ENCODE measurements at places on chromosomes 5 and 9.
A peak's percentile ranks its signal among the peaks of the same experiment; 100 is the strongest.

GRCh38 chr5:158700231-158701006, 399.3 kb downstream of the EBF1 start:
- DNase-seq = no peak

DNA sequence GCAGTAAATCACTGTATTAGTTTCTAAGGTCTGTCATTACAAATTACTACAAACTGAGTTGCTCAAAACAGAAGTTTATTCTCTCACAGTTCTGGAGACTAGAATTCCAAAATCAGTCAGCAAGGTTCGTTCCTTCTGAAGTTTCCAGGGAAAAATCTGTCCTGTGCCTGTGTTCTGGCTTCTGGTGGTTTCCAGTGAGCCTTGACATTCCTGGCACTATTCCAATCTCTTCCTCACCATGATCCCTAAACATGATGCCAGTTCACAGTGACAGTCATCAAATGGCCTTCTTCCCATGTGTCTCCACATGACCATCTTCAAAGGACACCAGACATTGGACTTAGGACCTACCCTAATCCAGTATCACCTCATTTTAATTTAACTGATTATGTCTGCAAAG, 351.4 kb downstream of the PLK2 start:
- no peak for DNase-seq

- DNase-seq = no peak
These were observed 256.7 kb downstream of the PARP8 start for GRCh38 chr5:50922942-50923767.

GRCh38 chr5:126339215-126339805, 83.9 kb upstream of the GRAMD2B start:
- DNase-seq = peak; percentile 10

DNA sequence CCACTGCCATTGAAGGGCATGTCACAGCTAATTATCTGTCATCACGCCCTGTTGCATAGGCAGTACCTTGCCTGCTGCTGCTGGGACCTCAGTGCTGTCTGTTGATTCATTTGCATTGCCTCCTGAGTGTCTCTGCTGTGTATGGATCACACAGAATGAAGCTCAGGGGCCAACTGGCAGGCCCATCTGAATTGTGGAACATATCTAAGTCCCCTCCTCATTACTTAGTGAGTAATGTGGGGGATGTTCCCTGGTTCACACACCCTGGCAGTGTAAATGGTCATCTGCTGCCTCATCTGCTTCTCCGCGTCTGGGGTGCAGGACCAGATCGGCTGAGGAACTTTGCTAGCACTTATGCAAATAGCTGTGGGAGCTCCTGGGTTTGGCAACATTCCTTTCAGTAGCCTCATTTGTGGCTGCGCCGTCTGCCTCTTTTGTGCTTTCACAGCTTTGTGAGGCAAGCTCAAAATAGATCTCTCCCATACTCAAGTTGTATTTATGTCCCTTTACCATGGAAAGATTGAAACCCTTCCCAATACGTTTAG, 25.4 kb downstream of the TYRP1 start:
- no peak for DNase-seq

GRCh38 chr5:55470282-55470681, 64.5 kb downstream of the PLPP1 start:
- no peak for DNase-seq

DNA sequence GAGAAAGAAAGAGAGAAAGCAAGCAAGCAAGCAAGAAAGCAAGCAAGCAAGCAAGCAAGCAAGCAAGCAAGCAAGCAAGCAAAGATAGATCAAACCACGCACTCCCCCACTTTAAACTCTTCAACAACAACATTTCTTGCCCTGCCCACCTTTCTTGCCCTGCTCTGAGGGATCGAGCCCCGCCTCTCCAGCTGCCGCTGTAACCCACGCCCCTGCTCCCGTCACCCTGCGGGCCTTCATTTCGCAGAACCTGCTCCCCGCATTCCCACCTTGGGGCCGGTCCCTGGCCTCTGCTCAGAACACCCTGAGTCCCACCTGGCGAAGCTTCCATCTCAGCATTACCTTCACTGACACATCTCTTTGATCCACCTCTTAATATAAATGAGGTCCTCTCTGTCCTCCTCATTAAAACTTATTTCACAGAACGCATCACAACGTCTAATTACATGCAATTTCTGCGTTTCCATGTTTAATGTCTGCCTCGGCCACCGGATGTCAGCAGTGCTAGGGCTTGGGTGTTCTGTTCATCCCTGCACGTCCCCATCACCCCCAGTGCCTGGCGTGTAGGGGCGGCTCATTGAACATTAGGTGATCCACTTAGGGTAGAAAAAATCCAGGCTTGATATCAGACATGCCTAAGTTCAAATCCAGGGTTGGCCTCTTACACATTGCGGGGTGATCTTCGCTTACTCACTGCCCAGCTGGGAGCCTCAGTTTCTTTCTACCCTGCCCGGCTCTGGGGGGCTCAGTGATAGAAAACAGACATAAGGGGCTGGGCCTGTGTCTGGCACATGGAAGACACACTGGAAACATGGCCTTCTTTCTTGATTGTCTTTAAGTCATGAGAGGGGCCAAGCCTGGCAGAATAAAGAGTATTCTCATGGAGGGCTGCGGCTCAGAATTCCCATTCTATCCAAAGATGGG, 187.6 kb downstream of the DAB2IP start:
- DNase-seq = no peak

DNA sequence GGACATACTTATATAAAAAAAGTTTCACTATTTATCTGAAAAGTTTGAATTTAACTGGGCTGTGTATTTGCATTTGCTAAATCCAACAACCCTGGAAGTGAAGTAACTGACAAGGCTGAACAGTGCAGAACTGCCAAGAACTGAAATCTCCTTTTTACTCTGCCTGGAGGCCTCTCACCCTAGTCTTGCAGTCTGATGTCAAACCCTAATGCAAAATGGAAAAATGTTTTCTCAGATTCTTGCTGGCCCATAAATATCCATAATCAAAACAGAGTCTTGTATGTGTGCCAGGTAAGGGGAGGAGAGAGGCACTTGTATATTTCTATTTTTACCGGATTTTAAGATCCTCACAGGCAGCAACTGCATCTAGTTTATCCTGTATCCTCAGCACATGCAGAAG, 432.7 kb upstream of the KLF4 start:
- no peak for DNase-seq

- DNase-seq = no peak
These were observed 345.1 kb downstream of the SPATA31D1 start for GRCh38 chr9:82333671-82334070.

DNA sequence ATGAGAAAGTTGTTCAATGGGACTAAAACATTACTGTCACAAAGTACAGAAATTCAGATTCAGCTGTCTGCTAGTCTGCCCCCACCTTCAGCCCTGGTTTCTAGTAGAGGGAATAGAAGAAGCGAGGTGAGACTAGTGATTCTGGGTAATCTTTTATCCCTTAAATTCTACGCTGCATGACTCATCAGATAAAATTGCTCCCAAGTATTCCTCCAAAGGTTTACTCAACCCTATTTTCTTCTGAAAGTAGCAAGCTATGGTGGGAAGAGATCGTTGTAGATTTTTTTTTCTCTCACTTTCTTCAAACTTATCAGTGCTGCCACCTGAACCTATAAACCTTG, 318.9 kb upstream of the RIOK2 start:
- DNase-seq = no peak

- DNase-seq = no peak
These were observed 11.6 kb downstream of the SSBP2 start for GRCh38 chr5:81739291-81739690.

DNA sequence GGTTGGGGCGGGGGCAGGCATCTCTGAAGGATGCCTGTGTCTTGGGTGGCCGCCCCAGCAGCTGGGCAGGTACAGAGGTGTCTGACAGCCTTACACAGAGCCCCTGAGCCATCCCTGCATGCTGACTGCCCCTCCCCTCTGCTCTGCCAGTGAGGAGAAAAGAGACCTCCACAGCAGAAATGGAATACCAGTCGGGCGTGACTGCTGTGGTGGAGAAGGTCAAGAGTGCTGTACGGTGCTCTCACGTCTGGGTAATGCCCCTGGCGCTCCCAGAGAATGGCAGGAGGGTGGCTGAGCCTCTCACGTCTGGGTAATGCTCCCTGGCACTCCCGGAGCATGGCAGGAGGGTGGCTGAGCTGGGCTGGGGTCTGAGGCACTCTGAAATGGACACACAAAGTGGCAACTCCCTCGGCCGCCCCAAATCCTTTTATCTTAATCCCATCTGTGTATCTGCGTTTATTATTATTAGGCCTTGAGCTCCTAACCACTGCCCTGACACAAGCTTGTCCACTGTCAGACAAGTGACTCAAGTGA, 2.5 kb upstream of the RABL6 start:
- DNase-seq = no peak

DNA sequence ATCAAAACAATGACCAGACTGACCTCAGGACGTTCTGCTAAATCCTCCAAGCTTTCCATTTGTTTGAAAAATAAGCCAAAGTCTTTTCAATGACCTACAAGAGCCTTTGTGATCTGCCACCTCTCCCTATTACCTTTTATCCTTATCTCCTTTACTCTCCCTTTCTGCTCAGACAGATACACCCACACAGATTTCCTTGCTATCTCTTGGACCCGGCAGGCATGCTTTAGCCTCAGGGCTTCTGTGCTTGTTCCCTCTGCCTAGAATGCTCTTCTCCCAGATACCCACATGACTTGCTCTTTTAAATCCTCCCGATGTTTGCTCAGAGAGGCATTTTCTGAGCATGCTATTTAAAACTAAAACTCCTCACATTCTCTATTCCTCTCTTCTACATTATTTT, 8.9 kb upstream of the ELOVL7 start:
- DNase-seq = no peak

- no peak for DNase-seq
These were observed 140.4 kb upstream of the WWC1 start for GRCh38 chr5:168151041-168151440.

- no peak for DNase-seq
These were observed 42.3 kb downstream of the FGF1 start for GRCh38 chr5:142643634-142644033.

- DNase-seq = no peak
These were observed 48.6 kb upstream of the TLE1 start for GRCh38 chr9:81737871-81738507.

GRCh38 chr5:121279801-121280200, 571.9 kb upstream of the FTMT start:
- no peak for DNase-seq

DNA sequence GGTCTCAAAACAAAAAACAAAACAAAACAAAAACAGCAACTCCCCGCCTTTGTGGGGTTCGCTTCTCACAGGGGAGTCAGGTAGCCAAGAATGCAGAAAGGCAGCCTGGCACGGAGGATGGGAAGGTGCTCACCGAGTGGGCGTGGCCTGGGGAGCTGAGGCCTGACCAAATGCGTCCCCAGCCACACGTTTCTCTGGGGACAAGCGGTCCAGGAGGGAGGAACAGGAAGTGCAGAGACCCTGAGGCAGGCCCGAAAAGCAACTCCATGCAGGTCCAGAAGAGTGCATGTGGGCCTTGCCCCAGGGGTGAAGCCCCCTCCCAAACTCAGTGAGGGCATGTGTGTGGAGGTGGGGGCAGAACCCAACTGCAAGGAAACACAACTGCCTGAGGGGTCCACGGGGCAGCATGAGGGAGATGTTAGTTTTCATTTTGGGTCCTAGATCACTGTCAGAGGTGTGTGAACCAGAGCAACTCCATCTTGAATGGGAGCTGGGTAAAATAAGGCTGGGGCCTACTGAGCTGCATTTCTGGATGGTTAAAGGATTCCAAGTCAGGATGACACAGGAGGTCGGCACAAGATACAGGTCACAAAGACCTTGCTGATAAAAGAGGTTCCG, 2.6 kb upstream of the UAP1L1 start:
- DNase-seq = no peak

- DNase-seq = no peak
These were observed 211.1 kb upstream of the TRIM32 start for GRCh38 chr9:116476002-116476401.

DNA sequence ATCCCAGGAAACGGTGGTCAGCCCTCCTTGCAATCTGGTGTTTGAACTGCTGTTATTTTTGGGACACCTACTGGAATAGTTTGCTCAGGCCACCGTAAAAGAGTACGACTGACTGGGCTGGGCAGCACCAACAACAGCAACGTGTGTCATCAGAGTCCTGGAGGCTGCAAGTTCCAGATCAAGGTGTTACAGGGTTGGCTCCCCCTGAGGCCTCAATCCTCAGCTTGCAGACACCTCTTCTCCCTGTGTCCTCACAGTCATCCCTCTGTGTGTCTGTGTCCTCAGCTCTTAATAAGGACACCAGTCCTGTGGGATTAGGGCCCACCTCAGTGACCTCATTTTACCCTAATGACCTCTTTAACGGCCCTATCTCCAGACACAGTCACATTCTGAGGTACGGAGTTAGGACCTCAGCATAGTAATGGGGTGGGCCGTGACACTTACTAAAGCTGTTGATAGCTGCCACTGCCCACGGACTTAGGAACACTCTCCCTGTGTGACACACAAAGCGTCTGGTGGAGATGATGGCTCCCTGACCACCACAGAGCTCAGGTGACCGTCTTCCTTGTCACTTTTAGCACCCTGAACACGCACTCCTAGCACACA, 16.8 kb downstream of the GLT6D1 start:
- no peak for DNase-seq

DNA sequence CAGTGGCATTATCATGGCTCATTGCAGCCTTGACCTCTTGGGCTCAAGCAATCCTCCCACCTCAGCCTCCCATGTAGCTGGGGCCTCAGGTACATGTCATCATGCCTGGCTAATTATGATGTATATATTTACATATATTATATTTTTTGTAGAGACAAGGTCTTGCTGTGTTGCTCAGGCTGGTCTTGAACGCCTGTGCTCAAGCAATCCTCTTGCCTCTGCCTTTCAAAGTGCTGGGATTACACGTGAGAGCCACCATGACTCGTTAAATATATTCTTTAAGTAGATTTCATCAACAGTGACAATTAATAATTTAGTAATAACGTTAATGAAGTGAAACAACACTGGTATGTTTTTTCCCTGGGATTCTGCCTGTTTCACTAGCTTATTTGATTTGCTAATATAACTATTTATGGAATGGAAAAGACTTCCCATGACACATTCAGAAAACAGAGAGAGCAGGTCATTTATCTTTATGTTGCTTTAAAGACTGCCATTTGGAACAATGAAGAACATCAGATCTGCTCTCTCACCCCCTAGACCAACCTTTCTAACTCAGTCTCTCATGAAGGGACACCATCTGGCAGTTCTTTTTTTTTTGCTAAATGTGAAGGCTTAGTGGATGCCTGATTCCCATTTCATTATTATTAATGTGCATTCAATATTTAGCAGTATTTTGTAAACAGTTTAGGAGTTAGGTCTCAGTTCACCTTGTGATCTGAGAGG, 295.6 kb downstream of the KIF4B start:
- no peak for DNase-seq

DNA sequence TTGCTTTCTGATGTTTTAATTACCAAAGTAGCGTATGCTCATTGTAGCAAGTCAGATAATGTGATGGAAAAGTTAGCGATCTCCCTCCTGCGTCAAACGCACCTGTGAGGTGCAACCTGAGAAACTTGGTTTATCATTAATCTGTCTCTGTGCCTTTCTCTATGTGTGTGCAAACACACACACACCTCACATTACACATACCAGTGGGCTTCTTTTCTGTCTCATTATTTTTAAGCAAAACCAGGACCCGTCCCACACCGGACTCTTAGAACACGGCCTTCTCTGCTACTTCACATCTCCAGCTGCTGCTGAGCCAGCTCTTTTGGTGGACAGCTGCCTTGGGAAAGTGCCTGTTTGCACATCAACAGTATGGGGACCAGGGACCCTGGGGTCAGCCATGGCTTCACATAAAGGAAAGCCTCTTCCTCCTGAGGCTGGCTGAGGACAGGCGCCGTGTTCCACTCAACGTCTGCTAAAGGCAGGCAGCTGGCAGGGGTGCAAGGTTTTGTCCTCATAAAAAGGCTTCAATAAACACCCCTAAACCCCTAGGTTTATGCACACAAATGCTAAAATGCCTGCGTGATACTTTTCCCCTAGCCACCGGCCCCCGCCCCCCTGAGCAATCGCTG, 44.2 kb downstream of the MRPL36 start:
- DNase-seq = no peak

Data from NCI-H187 treated with DMSO at 0.1 percent for 48 hours (cell line).